ENCODE measurements at places on chromosomes 3 and 15. TPM values are rescaled to one million over a fixed set of nuclear protein-coding genes. Genes with fewer than 3 reads are reported as not detected.

DNA sequence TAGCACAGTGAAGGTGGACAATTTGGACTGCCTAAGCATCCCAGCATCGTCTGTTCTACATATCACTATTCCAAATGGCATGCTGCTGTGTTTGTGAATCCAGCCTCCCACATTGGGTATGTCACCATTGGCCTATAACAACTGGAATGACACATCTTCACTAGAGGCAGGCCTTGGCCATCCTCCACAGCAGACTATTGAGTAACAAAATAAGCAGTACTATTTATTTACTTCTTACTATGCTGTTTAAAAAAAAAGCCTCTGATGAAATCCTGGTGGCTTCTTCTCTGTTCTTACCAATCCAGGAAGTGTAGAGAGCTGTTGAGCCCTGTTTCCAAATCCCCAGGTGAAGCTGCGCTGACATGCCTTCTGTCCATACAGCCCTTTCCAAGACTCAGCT is 30.6 kb upstream of the CERS3 start:
- DNase-seq = no peak

DNA sequence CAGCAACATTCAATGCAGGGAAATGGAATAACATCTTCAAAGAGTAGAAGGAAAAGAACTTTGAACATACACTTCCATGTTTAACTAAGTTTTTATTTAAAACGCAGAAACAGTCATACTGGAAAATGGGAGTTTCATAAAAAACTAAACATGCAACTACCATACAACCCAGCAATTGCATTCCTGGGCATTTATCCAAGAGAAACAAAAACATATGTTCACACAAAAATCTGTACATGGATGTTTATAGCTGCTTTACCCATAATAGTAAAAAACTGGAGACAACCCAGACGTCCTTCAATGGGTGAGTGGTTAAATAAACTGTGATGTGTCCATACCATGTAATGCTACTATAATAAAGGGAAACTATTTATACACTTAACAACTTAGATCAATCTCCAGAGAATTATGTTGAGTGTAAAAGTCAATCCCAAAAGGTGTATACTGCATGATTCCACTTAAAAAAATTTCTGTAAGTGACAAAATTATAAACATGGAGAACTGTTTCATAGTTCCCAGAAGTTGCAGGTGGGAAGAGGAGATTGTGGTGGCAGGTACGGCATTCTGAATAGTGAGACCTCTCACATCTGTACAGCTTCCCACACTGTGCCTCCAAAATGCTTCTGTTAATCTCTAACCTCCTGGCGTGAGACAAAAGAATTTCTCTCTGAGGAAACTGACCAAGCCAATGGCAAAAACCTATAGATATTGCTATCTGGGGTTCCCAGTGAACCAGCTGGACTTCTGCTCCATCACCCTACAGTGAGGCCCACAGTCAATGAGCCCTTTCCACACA is 23.1 kb downstream of the ISG20 start:
- DNase-seq = peak; percentile 60

DNA sequence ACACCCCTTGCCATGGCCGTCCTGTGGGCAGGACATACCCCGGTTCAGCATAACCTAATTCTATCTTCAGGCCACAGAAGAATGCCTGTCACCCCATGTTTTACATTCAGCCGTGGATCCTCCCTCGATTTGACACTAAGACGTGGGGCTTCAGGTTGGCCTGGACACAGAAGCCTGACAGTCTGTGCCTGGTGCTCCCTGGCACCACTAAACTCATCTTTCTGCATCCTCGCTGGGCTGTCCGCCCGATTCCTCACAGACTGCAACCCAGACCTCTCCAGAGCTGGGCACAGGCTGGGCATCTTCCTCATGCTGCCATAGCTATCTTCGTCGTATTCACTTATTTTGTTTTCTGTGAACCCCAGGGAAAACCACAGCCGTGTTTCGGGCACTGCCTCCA is 117.8 kb upstream of the IQSEC1 start:
- no peak for DNase-seq

DNA sequence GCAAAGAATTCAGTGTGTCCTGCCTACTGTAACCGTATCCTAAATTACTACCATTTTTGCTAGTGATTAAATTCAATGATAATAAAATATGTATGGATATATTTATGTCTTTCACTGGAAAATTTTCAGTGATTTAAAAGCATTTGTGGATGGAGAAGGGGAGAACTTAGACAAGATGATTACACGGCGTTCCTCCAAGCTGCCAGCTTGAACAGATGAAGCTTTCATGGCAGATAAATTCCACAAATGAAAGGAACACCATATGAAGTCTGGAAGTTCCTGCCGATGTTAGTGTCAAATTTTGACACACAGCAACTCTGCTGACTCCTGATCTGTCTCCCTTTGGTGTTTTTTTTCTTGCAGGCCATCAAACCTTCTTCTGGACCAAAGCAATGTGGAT is 364.7 kb downstream of the EPHA3 start:
- no peak for DNase-seq

The SPATA12 gene
- polyA plus RNA-seq = not detected

The RAB6B gene
- polyA plus RNA-seq = 10.6 TPM
